ENCODE measurements at places on chromosomes 1 and 21. TPM values are rescaled to one million over a fixed set of nuclear protein-coding genes. Genes with fewer than 3 reads are reported as not detected.

Gene CAMK1G
- total RNA-seq: not detected

Gene HTR1D
- not detected for total RNA-seq

Gene FAM131C
- total RNA-seq: not detected

Gene UTS2
- total RNA-seq: not detected

DNA sequence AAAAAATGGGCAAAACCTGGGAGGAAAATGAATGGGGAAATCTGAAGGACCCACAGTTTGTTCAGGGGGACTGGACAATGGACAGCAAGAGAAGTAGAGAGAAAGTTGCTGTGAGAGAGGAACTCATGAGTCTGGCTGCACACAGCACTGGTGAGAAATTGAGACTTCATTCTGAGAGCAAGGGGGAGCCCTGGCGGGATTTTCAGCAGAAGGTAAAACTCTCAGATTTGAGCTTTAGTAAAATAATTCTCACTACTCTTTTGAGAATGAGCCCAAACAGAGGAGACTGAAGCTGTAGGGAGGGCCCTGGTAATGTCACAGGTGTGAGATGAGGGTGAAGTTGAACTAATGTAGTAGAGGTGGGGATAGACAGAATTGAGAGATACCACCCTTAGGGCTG is 438.6 kb downstream of the OMA1 start:
- no peak for DNase-seq

- peak; percentile 65 for DNase-seq
Measured at GRCh38 chr1:34786521-34787325, 5.7 kb downstream of the GJB3 start.

DNA sequence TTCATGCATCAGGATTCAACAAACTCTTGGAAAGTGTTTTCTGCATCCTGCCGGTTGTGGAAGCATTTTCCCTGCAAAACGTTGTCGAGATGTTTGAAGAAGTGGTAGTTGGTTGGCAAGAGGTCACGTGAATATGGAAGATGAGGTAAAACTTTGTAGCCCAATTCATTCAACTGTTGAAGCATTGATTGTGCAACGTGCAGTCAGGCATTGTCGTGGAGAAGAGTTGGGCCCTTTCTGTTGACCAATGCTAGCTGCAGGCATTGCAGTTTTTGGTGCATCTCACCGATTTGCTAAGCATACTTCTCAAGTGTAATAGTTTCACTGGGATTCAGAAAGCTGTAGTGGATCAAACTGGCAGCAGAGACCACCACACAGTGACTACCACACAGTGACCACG is 57.0 kb upstream of the PRDM2 start:
- DNase-seq: no peak

GRCh38 chr1:174005032-174005431 is 17.1 kb downstream of the RC3H1 start:
- peak; percentile 46 for DNase-seq

DNA sequence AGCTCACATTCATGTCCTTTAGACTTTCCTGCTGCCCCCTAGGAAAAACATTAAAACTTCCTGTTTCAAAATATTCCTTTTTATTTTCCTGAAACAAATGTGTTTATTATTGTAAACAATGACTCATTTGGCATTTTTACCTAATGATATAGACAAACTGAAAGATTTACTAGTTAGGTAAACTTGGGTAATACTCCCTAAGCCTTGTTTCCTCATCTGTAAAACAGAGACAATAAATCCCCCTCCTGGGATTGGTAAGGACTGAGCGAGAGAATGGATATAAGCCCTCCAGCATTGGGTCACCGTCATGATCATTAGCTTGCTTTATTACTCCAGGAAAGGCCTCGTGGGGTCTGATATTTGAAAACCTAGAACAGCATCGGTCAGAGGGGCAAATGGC is 59.8 kb downstream of the LPAR3 start:
- no peak for DNase-seq

- DNase-seq: no peak
Measured at GRCh38 chr1:242128951-242129502, 130.1 kb upstream of the MAP1LC3C start.

DNA sequence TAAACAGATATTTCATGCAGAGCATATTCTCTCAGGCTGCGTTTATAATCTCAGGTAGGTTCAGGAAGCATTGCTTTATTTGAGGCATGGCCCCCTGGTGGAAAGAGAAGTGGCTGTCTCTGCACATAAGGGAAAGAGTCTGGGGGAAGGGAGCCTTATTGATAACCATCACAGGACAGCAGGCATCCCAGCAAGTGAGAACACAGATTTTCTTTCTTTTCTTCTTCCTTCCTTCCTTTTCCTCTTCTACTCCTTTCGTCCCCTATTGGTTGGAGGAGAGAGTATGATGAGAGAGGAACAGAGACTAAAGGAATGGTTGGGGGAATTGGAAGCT is 21.9 kb downstream of the TSNAX start:
- DNase-seq: peak; percentile 37

DNA sequence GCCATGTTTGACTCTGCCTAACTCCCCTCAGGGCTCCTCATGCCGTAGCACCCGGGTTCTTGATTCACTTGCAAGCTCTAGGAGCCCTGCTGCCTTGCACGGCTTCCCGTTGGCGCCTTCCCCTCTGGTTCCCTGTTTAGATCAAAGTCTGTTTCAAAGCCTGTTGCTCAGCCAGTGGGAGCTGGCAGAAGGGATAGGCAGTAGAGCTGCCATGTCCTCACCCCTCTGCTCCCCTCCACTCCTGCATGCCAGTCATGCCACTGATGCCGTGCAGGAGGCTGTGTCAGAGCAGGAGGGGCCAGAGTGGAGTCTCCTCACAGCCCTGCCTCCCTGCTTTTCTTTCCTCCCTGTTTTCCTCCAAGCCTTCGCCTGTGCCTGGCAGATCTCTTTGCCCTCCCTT is 26.5 kb downstream of the HMGCS2 start:
- DNase-seq: no peak

- DNase-seq: no peak
Measured at GRCh38 chr21:42654179-42654912, 925 bp downstream of the PDE9A start.

DNA sequence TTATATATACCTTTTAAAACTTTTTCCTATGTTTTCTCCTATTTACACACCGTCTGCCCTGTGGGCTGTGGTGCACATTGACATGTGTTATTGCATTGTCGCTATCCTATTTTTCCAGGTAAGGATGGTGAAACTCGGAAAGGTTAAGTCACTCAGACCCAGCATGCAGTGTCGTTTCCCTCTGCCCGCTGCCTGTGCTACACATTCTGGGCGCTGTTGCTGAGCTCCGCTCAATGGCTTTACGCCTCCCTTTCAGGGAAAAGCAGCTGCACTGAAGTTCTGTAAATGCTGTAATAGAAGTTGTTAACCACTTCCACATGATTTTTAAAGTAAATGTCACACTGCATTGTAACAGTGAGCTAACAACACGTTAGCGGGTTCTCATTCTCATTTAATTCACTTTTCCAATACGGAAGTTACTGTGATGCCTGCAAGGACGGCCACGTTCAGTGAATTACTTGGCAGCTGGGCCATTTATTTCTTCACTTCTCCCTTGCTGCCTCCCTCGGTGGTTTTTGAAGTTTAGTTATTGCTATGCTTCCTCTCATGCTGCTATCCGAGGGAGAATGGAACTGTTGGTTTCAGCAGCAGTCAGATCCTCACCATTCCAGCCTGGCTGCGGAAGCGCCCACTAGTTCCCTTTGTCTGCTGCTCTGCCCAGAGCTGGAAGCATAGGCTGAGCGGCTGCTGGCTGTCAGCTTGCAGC is 288.7 kb downstream of the SPATA17 start:
- DNase-seq: no peak

GRCh38 chr1:154418923-154419619 is 13.9 kb downstream of the IL6R start:
- no peak for DNase-seq

GRCh38 chr21:32015461-32016139 is 142.8 kb downstream of the HUNK start:
- no peak for DNase-seq

Measured in hematopoietic multipotent progenitor cell (in vitro differentiated cells).